ENCODE measurements at places on chromosomes 16 and 17.

- no peak for DNase-seq
Measured at GRCh38 chr17:72236980-72237633, 116.3 kb downstream of the SOX9 start.

- no peak for DNase-seq
Measured at GRCh38 chr16:12681653-12682052, 122.0 kb downstream of the CPPED1 start.

- no peak for DNase-seq
Measured at GRCh38 chr17:27778183-27778582, 22.1 kb downstream of the NOS2 start.

- DNase-seq = no peak
Measured at GRCh38 chr17:4599505-4600281, 15.4 kb downstream of the SMTNL2 start.

DNA sequence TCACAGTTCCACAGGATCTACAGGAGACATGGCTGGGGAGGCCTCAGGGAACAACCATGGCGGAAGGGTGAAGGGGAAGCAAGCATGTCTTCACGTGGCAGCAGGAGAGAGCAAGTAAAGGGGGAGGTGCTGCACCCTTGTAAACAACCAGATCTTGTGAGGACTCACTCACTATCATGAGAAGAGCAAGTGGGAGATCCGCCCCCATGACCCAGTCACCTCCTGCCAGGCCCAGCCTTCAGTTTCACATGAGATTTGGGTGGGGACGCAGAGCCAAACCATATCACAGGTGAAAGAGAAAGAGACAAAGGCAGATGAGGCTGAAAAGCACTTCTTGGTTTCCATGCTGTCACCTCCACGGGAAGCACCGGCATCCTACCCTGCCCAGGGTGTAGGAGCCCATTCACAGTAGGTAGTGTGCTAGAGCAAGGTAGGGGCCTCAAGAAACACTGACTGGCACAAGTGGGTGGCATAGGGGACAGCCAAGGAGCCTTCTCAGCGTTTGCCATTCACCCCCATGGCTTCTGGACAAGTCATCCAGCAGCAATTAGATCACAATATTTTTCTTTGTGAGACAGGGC, 6.6 kb downstream of the NARF start:
- no peak for DNase-seq

DNA sequence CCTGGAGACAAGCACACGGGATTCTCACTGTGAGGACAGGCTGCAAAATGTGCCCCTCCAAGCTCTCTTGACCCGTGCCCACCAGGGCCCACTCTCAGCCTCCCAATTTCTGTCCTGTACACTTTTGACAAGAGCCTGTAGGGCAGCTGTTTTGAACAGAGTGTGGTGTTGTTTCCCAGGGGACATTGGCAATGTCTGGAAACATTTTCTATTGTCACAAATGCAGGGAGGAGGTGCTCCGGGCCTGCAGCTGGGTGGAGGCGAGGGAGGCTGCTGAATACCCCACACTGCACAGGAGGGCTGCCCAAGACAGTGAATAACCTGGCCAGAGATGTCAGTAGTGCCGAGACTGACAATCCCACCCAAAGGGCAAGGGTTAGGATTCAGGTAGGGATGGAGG, 10.5 kb downstream of the CEP295NL start:
- DNase-seq = no peak

GRCh38 chr16:4913774-4914525, 23.0 kb downstream of the PPL start:
- DNase-seq = no peak

- DNase-seq = no peak
Measured at GRCh38 chr17:7887038-7887481, 1.5 kb upstream of the CHD3 start.

DNA sequence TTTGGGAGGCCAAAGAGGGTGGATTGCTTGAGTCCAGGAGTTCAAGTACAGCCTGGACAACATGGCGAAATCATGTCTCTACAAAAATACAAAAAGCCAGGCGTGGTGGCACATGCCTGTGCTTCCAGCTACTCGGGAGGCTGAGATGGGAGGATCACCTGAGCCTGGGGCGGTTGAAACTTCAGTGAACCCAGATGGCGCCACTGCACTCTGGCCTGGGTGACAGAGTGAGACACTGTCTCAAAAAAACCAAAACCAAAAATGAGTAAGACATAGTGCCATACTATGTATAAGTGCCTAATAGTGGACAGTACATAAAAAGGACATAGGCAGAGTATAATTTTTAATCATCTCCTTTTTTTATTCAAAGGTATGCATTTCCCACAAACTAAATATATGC, 4.0 kb downstream of the CTC1 start:
- DNase-seq = no peak

DNA sequence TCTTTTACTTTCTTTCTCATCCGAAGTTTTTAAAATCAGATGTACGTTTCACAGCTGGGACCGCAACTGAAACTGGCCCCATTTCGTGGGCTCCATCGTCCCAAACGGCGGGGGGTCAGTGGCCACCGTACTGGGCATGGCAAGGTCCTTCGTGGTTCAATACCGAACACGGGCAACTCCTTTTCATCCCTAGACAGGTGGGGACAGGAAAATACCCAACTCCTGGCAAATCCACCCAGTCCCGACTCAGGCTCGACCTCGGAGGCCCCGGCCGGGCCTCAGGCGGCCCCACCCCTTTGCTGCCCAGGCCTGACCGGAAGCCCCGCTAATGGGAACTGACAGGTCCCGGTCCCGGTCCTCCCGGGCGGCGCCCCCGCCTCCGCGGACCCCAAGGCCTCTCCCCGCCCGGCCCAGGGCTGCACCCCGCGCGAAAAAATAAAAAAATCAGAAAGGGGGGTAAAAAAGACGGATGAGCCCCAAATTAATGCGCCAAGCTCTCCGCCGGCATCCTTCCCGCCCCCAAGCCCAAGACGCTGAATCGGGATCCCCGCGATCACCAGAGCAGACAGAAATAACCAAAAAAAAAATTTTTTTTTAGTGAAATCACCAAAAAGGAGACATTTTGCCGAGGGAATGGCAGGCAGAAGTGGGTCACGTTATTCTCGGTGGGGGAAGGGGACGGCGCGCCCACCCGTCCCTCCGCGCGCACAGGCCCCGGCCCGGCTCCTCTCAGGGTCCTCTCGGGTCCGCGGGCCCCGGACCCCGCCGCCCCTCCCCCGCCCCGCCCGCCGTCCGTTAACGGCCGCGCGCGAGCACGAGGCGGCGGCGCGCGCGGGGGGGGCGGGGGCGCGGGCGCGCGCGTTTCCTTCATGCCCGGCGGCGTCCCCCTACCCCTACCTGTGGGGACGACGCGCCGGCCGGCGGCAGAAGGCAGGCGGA, 562 bp downstream of the ZC3H7A start:
- DNase-seq = peak; percentile 52

GRCh38 chr17:29145289-29146073, 34.7 kb downstream of the MYO18A start:
- peak; percentile 79 for DNase-seq

- DNase-seq = no peak
Measured at GRCh38 chr16:88069397-88070168, 118.3 kb downstream of the BANP start.

DNA sequence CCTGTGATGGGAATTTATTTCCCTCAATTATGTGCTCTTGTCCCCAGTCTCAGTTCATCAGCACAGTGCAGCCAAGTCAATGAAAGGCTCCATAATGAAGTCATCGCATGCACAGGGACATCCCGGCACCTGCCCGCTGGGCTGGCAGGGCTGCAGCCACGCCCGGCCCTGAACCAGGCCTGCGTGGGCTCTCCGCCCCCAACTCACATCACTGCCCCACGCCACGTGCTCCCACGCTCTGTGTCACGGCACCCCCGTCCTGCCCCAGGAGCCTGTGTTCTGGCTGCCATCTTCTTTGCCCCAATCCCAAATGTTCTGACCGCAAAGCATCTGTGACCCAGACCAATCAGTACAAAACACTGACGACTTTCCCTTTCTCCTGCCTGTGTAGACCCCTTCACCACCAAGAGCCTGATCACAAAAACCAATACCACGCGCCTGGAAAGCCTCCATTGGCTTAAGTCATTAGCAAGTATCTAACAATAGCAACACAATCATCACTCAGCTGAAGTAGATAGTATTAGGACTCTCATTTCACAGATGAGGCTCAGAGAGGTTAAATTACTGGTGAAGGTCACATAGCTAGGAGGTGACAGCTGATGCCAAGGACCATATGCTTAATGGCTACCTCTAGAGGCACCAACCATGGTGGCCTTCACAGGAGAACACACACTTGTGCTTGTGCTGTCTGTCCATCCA, 202.5 kb downstream of the ZFHX3 start:
- no peak for DNase-seq
